Left renal cortex interstitium (tissue), 4 donors: ENCODE measurements at places on chromosomes 3 and 15. TPM values are rescaled to one million over a fixed set of nuclear protein-coding genes. Genes with fewer than 3 reads are reported as not detected.

The DNAH12 gene
- polyA plus RNA-seq: 0.89 TPM

The ATP10A gene
- polyA plus RNA-seq: 3.0 TPM

The C15orf62 gene
- 4.9 TPM for polyA plus RNA-seq

The COL7A1 gene
- polyA plus RNA-seq: 22.5 TPM

The CYP1A2 gene
- polyA plus RNA-seq: 0.14 TPM

The LRIG1 gene
- polyA plus RNA-seq: 22.6 TPM

The KBTBD13 gene
- 0.05 TPM for polyA plus RNA-seq

The OSBPL10 gene
- 23.1 TPM for polyA plus RNA-seq

The PTX3 gene
- polyA plus RNA-seq: 3.8 TPM

The ITIH4 gene
- 6.5 TPM for polyA plus RNA-seq

The MAP1A gene
- 9.3 TPM for polyA plus RNA-seq

The UNC45A gene
- polyA plus RNA-seq: 70.0 TPM

The TIGIT gene
- polyA plus RNA-seq: not detected

The KIF15 gene
- 24.2 TPM for polyA plus RNA-seq
